Stimulated activated CD4-positive, alpha-beta T cell treated with anti-CD3 and anti-CD28 coated beads, Interleukin-2, amount 100 ng/mL, for 48 hours (primary cell): ENCODE measurements at places on chromosomes 11 and 22.
A peak's percentile ranks its signal among the peaks of the same experiment; 100 is the strongest.

GRCh38 chr11:65226103-65226442 is 35.7 kb upstream of the POLA2 start:
- no peak for DNase-seq

- no peak for DNase-seq
Observed at GRCh38 chr11:46377290-46377689, 4.2 kb upstream of the MDK start.

DNA sequence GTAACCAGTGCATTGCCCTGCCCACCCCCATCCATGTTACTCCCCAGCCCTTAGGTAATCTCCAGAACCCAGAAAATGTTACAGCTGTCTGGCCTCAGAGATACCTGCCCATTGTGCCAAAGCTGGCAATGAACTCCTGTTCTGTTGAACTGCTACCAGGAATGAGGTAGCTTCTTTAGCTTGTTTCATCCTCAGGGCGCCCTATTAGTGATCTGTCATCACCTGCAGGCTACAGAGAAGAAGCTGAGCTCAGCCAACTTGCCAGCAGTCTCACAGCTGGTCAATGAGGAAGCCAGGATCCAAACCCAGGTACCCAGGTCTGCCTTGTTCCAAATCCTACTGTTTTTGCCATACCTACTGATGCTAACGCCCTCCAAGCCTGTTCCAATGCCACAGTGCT is 88.7 kb downstream of the GALNT18 start:
- DNase-seq: no peak

- DNase-seq: no peak
Observed at GRCh38 chr11:13338019-13338426, 60.4 kb downstream of the BMAL1 start.

- DNase-seq: no peak
Observed at GRCh38 chr11:16070573-16070972, 285.8 kb downstream of the SOX6 start.

- no peak for DNase-seq
Observed at GRCh38 chr11:15830741-15831428, 525.5 kb downstream of the SOX6 start.

DNA sequence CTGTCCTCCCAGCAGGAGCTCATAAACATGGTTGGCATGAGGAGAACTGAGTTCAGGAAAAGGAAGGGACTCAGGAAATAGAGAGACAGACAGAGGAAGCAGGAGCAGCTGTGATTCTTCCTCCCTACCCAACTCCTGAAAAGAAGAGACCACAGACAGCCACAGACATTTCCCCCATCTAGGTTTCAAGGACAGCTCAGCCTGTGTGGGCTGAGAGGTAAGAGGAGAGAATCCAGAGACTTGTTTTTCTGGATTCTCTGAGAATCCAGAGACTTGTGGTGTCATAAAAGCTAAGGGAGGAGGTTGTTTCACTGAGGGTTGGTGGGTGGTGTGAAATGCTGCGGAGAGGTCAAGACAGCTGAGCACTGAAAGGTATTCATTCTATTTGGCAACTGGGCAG is 19.0 kb upstream of the STK33 start:
- DNase-seq: no peak

DNA sequence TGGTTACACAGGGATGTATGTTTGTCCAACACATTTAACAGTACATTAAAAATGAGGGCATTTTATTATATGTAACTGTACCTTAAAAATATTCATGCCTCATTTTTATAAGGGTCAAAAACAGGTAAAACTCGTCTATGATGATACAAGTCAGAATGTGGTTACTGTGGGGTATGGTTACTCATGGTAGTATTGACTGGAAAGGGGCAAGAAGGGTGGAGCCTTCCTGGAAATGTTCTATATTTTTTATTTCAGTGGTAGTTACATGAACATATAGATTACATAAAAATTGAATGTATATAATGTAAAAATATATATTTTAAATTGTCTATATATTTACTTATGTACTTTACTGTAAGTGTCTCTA is 99.8 kb downstream of the STIM1 start:
- DNase-seq: no peak

DNA sequence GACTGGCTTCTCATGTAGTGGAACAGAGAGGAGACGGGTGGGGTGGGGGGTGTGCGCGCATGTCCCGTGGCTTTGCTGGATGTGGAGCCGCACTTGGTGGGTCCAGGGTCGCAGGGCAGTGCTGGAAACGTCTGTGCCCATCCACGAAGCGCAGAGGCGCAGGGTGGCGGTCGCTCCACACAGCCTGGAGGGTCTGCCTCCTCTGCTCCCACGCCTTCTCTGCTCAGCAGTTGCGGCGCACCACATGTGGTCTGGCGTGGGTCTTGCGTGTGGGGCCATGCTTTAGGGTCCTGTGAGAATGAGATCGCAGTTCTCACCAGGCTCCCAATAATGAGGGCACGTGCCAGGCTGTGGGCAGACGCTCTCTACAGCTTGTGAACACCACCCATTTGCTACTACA is 50.7 kb downstream of the MUC6 start:
- no peak for DNase-seq

GRCh38 chr22:22203048-22203971 is 41.3 kb upstream of the VPREB1 start:
- DNase-seq: no peak

GRCh38 chr11:75450826-75451821 is 18.1 kb upstream of the KLHL35 start:
- DNase-seq: peak; percentile 50

- peak; percentile 21 for DNase-seq
Observed at GRCh38 chr11:103682318-103683184, 353.9 kb upstream of the DDI1 start.

GRCh38 chr11:11983427-11983826 is 25.0 kb downstream of the DKK3 start:
- DNase-seq: no peak

GRCh38 chr11:134072844-134073243 is 4.0 kb downstream of the JAM3 start:
- DNase-seq: no peak

DNA sequence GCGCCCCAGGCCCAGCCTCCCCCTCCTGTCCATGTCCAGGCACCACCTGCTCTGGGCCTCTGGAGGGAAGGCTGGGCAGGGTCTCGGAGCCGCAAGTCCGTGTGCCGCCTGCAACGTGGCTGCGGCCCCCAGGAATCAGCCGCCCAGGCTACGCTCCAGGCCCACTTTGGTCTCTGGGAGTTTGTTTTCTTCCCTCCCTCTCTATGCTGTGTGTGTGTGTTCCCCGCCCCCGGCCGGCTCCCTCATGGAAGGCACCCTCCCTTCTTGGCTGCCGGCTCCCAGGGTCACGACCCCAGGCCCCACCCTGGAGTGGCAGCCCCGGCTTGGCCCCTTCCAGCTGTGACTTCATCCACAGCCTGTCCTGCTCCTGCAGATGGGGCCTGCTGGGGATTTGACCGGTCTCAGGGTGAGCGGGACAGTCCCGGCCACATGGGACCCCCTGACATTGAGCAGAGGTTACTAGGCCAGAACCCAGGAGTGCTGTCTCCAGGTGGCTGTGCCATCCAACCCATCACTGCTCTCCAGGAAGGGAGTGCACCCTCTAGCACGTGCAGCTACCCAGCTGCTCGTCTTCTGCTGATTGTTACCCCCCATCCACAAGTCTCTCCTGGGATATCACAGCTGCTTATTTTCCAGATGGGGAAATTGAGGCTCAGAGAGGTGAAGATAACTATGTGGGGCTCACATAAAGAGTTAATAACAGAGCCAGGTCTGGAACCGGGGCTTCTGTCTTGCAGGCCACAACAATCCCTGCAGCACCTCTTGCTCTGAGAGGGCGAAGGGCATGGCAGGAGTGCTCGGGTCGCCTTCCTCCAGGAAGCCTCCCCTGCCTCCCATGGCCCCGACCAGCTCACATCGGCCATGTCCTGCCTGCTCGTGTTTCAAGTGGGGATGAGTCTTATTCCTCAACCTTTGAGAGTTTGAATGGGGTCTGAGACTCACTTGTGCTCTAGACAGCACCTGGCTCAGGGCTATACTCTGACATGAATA is 2.8 kb upstream of the LIF start:
- no peak for DNase-seq

GRCh38 chr11:19327280-19327679 is 86.5 kb upstream of the E2F8 start:
- no peak for DNase-seq

- DNase-seq: no peak
Observed at GRCh38 chr22:37017356-37017755, 1.9 kb downstream of the TST start.

DNA sequence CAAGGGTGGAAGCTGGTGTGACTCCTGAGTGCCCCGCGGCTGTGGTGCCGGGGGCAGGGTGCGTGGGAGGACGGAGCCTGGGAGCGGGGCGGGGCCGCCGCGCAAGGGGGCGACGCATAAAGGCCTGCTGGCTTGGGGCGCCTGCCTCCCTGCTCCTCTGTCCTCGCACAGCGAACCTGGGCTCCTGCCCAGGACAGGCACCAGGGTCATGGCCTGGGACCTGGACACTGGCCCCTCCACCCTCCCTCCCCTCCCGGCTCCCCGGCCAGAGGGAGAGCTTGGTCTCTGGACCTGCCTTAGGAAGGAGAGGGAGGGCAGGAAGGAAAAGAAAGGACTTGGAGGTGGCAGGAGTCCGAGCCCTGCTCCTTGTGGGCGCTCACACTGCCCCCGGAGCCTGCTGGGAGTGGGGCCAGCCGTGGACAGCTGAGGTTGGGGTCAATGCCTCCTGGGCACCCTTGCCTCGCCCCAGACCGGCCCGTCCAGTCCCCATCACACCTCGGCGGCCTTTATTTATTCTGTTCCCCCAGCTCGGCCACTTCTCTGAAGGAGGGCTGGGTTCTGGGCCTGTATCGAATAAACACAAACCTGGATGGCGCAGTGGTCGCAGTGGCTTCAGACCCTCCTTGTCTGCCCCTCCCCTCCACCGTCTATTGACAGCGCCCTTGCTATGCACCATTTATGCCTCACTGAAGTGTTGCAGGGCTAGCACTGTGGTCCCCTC is 8.7 kb downstream of the SLC16A8 start:
- DNase-seq: no peak

- no peak for DNase-seq
Observed at GRCh38 chr11:111528557-111528956, 12.0 kb upstream of the LAYN start.

- no peak for DNase-seq
Observed at GRCh38 chr11:128903248-128904061, 12.3 kb downstream of the KCNJ5 start.

- DNase-seq: no peak
Observed at GRCh38 chr11:75426720-75427086, 6.3 kb downstream of the KLHL35 start.

- DNase-seq: peak; percentile 56
Observed at GRCh38 chr22:37275622-37276021, 6.7 kb upstream of the CYTH4 start.

GRCh38 chr22:38706901-38707195 is 1.1 kb downstream of the GTPBP1 start:
- DNase-seq: no peak

- no peak for DNase-seq
Observed at GRCh38 chr11:32297611-32298011, 137.7 kb downstream of the WT1 start.

GRCh38 chr22:31538815-31539214 is 42.5 kb downstream of the SFI1 start:
- DNase-seq: peak; percentile 28

DNA sequence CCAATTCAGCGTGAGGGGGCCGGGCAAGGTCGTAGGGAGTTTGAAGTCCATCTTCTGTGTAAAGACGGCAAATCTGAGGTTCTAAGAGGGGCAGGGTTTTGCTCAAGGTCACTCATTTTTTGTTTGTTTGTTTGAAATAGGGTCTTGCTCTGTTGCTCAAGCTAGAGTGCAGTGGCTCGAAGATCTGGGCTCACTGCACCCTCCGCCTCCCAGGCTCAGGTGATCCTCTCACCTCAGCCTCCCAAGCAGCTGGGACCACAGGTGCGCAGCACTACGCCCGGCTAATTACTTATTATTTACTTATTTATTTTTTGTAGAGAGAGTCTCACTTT is 355 bp upstream of the AP1B1 start:
- DNase-seq: no peak

- DNase-seq: no peak
Observed at GRCh38 chr11:102383839-102384238, 36.8 kb downstream of the BIRC2 start.

- DNase-seq: peak; percentile 78
Observed at GRCh38 chr11:17384002-17384511, 4.4 kb downstream of the KCNJ11 start.

DNA sequence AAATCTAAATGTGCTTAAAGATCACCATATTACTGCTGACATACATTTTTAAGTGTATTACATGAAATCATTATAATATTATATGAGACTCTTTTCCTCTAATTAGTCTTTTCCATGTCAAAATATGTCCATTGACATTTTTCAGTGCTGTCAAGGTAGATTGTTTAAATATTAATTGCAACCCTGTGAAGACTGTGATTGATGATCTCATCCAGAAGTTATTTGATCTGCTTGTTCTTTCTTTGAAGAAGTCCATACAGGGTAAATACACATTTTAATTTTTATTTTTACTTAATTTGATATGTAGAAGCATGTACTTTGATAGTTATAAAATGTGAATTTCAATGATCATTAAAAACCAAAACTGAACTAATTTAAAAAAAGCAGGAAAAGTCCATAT is 38.4 kb downstream of the DYNC2H1 start:
- no peak for DNase-seq

GRCh38 chr11:66857234-66857926 is 516 bp downstream of the LRFN4 start:
- DNase-seq: no peak

DNA sequence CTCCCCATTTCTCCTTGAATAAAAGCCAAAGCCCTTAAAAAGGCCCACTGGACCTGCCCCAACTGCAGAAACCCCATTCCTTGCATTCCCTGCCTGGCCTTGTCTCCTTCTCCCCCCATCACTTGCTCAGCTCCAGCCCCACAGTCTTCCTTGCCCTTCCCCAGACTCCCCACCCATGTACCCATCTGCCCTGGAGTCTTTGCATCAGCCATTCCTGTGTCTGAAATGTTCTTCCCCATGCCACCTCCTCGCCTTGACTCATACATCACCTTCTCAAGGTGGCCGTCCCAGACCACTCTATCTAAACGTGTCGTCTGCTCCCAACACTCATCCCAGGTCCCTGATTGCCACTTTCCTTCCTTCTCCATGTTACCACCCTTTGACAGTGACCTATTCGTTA is 77.4 kb upstream of the SHANK2 start:
- no peak for DNase-seq

- DNase-seq: no peak
Observed at GRCh38 chr11:21630934-21631478, 561.9 kb upstream of the ANO5 start.

GRCh38 chr11:70575396-70576060 is 177.2 kb downstream of the CTTN start:
- no peak for DNase-seq
